ENCODE measurements at places on chromosomes 3 and 15.
A peak's percentile ranks its signal among the peaks of the same experiment; 100 is the strongest.

- no peak for DNase-seq
These were observed 139.7 kb downstream of the NSMCE3 start for GRCh38 chr15:29129926-29130325.

GRCh38 chr3:186653080-186653707 is 12.6 kb upstream of the HRG start:
- no peak for DNase-seq

DNA sequence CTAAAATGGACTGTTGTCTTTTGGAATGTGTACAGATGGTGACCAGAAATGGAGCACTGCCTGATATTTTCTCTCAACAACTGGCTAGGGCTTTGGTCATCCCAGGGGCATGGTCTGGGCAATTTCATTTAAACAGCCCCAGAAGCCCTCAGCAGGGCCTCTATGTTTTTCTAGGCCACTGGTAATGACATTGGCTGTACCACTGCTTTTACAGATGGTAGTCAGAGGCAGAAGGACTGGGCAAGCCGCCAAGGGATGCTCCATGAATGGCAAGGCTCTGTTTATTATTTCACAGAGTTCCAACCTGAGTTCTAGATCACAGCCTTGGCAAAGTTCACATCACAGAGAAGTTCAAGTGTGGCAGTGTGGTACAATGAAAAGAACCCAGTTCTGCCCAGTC is 37.0 kb upstream of the LMCD1 start:
- DNase-seq, result no peak

DNA sequence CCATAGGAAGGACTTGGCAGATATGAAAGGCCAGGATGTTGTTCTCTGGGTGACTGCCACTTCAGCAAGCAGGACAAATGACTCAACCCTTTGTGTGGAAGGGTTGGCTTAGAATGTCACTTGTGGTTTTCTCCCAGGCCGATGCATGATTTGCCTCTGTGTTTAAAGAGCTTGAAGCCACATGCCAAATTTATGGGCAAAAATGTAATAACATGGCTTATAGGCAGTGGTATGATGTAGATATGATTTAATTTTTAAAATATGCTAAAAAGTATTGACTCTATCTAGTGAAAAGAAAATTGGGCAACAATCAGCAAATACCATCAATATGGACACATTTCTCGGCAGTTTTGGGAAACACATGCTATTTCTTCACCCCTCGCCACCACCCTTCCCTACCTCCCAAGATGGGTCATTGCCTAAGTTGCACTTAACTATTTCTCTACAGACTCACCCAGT is 114.6 kb downstream of the CYP19A1 start:
- peak; percentile 96 for DNase-seq

Data from fibroblast of skin of right biceps (primary cell).